Activated CD4-positive, alpha-beta T cell treated with anti-CD3 and anti-CD28 coated beads, Interleukin-2, amount 10 ng/mL, durations not matched to agents 7 days and 5 days (primary cell): ENCODE measurements at places on chromosomes 1 and 21. TPM values are rescaled to one million over a fixed set of nuclear protein-coding genes. Genes with fewer than 3 reads are reported as not detected.

DNA sequence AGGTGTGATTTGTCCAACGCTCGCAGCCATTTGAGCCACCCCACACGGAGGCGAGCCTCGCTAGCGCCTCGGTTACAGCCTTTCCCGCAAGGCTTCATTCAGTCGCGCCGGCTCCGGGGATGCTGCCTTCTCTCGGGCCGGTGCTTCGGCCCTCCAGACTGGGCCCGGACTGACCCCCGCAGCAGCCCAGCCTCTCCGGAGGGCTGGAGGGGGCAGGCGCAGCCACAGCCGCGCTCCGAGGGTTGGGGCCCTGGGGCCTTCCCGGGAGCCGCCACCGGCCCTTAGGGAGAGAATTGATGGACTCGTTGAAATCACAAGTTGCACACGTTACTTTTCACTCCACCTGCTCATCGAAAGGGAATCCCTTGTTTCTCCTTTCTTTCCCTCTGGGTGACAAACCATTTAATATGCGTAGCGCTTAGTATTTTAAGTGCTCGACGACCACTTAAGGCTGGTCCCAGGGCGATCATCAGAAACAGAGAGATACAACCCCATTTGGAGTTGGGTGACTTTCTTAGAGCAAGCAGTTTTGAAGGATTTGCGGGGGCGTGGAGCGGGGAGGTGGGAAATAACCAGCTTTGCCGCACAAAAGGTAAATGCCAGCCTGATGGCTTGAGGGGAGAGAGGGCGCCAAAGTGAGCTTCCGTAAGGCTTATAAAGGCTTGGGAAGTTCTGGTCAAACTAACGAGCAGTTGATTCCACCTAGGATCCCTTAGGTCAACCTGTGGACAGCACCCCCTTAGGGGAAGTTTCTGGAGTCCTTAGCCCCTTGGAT, 24.6 kb upstream of the ENAH start:
- no peak for DNase-seq
- no peak overlapping the region for H3K27ac ChIP-seq
- no peaks in the 10 kb centered on the region for H3K36me3 ChIP-seq
- no peaks in the 10 kb centered on the region for H3K4me1 ChIP-seq
- no peak overlapping the region for H3K4me3 ChIP-seq
- peaks cover 36% of the 10 kb centered on the region for H3K27me3 ChIP-seq

- H3K36me3 ChIP-seq = peaks cover 9% of the 10 kb centered on the region
- no peak overlapping the region for H3K4me3 ChIP-seq
- H3K4me1 ChIP-seq = peaks cover 12% of the 10 kb centered on the region
- no peak overlapping the region for H3K27ac ChIP-seq
These were observed 26.4 kb upstream of the IL12RB2 start for GRCh38 chr1:67281244-67281643.

DNA sequence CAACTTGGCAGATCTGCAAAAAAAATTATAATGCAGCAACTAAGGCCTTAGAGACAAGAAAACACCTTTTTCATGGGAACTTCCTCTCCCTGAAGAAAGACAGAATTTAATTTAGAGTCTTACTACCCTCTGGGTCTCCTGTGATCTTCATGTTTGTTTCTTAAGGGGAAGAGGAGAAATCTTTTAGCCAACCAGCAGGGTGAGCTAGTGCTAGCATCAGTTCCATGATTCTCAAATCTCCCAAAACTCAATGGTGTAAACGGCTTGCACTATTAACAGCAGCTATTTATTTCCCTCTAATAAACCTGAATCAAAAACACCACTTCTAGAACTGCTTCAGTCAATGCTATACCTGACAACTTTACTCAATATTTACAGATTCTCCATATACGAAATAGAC, 3.8 kb downstream of the ZNF644 start:
- H3K27me3 ChIP-seq = no peaks in the 10 kb centered on the region

- DNase-seq = no peak
- H3K27me3 ChIP-seq = peaks cover 4% of the 10 kb centered on the region
- no peaks in the 10 kb centered on the region for H3K36me3 ChIP-seq
- peaks cover 7% of the 10 kb centered on the region for H3K4me1 ChIP-seq
- no peak overlapping the region for H3K27ac ChIP-seq
These were observed 42.4 kb downstream of the TNFSF4 start for GRCh38 chr1:173164686-173165085.

DNA sequence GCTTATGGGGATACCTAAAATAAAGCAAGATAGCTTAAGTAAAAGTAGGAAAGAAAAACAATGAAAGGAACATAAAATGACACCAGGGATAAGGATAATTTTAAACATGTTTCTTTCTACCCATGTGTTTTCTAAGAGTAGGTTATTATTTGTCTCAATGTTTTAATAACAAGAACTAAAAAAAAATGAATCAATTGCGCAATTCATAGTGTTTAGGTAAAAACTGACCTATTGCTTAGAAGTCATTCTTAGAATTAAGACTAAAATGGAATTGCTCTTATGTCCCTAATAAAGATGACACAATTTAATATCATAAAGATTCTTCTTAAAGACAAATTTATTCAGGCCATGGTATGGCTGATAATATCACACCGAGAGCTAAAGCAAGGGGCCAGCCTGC, 58.0 kb upstream of the COL24A1 start:
- DNase-seq = no peak
- H3K36me3 ChIP-seq = no peaks in the 10 kb centered on the region
- H3K27me3 ChIP-seq = no peaks in the 10 kb centered on the region
- no peak overlapping the region for H3K4me3 ChIP-seq
- H3K27ac ChIP-seq = no peak overlapping the region

GRCh38 chr1:220222939-220223338, 49.3 kb downstream of the RAB3GAP2 start:
- peaks cover 25% of the 10 kb centered on the region for H3K36me3 ChIP-seq
- H3K4me3 ChIP-seq = no peak overlapping the region
- no peak overlapping the region for H3K27ac ChIP-seq
- no peaks in the 10 kb centered on the region for H3K4me1 ChIP-seq
- no peak for DNase-seq
- H3K27me3 ChIP-seq = no peaks in the 10 kb centered on the region

DNA sequence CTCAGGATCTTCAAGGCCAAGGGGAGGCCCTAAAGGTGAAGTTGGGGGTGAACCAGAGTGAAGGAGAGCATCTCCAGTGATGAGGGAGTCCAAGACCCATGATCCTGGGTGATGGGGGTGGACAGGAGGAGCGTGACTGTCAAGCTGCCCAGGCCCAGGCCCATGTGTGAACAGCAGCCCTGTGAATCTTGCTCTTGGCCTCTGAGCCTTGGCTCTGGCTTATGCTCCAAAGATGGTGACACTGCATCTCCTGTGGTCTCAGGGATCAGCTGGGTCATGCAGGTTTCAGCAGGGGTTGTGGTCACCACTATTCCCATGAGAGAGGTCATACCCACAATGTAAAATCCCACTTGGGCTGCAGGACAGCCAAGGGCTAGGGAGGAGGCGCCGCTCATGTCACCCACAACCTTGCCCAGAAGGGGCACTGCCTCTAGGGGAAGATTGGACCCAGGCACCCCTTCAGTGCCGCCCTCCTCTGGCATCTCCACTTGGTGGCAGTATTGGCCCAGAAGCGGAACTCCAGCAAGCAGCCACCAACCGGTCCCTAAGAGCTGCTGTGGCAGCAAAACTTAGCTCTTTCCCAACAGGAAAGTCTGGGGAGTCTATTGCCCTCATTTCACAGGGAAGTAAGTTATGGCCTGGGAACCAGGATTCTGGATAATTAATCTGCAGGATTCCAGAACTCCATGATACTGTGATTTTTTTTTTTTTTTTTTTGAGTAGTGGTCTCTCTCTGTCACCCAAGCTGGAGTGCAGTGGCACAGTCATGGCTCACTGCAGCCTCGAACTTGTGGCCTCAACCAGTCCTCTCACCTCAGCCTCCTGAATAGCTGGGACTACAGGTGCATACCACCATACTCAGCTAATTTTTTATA, 7.5 kb upstream of the WNT3A start:
- no peaks in the 10 kb centered on the region for H3K36me3 ChIP-seq
- DNase-seq = peak; percentile 78
- H3K27me3 ChIP-seq = peaks cover 35% of the 10 kb centered on the region
- no peaks in the 10 kb centered on the region for H3K4me1 ChIP-seq
- no peak overlapping the region for H3K4me3 ChIP-seq

GRCh38 chr1:61320575-61320974, 238.2 kb downstream of the NFIA start:
- H3K4me1 ChIP-seq = peaks cover 15% of the 10 kb centered on the region
- no peak for DNase-seq
- peaks cover 4% of the 10 kb centered on the region for H3K27me3 ChIP-seq
- H3K4me3 ChIP-seq = no peak overlapping the region

GRCh38 chr1:194151056-194151455, 964.6 kb upstream of the B3GALT2 start:
- peak overlapping the region; percentile 74 for H3K4me3 ChIP-seq
- H3K27ac ChIP-seq = peak overlapping the region; percentile 93

GRCh38 chr21:31985398-31985797, 112.6 kb downstream of the HUNK start:
- H3K4me1 ChIP-seq = no peaks in the 10 kb centered on the region
- no peak for DNase-seq
- H3K36me3 ChIP-seq = no peaks in the 10 kb centered on the region
- H3K27ac ChIP-seq = no peak overlapping the region
- H3K4me3 ChIP-seq = no peak overlapping the region
- peaks cover 3% of the 10 kb centered on the region for H3K27me3 ChIP-seq

DNA sequence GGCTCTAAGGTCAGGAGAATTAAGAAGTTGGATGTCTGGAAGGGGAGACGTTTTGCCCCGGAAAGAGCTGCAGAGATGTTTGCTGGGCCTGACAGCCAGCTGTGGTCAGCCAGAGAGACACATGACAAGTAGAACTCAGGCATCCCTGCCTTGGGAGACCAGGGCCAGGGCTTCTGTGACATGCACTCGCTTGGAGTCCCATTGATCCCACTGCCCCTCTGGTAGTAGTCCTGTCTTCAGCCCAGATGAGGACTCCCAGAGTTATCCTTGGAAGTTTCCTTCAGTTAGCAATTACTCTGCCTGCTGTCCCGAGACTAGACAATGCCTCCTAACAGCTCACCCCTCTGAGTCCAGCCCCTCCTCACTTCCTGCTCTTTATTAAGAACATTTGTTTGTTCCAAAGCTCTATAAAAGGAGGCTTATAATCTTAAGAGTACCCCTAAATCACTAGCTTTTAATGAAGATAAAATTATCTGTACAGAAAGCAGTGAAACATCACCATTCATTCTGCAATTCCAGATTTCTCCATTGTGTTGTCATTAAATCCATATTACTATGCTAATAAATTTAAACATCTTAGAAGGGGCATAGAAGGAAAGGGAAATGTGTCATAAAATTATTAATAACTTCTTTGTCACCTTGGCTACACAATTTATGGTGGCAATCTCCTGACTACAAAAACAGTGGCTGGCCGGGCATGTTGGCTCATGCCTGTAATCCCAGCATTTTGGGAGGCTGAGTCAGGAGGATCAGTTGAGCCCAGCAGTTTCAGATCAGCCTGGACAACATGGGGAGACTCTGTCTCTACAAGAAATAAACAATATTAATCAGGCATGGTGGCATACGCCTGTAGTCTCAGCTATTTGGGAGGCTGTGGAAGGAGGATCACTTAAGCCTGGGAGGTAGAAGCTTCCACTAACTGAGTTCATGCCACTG, 94.2 kb downstream of the KCNK1 start:
- no peak overlapping the region for H3K4me3 ChIP-seq
- H3K4me1 ChIP-seq = no peaks in the 10 kb centered on the region
- peaks cover 7% of the 10 kb centered on the region for H3K27me3 ChIP-seq
- no peak overlapping the region for H3K27ac ChIP-seq
- DNase-seq = no peak

DNA sequence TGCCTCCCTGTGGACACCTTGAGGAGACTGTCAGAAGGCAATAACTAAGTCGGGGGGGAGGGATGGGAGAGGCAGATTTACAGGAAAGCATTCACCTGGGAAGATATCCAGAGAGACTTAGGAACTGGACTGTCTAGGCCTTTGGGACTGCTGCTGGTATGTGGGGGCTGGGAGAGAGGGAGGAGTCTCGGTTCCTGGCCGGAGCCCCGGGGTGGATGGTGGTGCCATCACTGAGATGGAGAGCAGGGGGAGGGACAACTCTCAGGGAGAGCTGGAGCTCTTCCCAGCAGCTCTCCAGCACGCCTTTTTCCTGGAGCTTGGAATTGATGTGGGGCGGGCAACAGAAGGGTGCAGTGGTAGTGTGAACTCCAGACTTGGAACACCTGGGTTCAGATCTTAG, 22.1 kb downstream of the PTPRF start:
- DNase-seq = no peak
- no peak overlapping the region for H3K27ac ChIP-seq
- H3K27me3 ChIP-seq = peaks cover 9% of the 10 kb centered on the region
- no peaks in the 10 kb centered on the region for H3K36me3 ChIP-seq
- peaks cover 12% of the 10 kb centered on the region for H3K4me1 ChIP-seq
- H3K4me3 ChIP-seq = no peak overlapping the region

DNA sequence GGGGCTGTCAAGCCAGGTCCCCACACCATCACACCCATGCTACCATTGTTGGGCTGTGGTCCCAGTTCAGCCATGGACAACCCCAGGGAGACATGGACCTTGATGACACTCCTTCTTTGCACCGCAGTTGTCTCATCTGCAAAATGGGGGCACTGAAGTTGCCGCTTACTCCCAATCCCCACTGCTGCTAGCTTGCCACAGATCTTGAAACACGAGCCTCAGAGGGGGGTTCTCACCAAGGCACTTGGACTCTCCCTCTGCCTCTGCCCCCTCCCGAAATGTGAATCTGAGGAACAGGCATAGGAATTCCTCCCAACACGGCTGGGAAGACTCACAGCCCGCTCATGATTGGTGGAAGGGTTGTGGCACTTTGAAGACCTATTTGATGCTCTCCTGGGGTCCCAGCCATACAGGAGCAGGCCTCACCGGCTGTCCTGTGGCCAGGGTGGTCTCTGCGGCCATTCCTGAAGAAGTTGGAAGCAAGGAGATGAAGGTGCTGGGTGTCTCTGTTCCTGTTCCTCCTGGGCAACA, 31.1 kb downstream of the RUNX3 start:
- no peaks in the 10 kb centered on the region for H3K27me3 ChIP-seq
- no peak for DNase-seq
- H3K36me3 ChIP-seq = peaks cover 29% of the 10 kb centered on the region
- H3K4me3 ChIP-seq = no peak overlapping the region
- H3K27ac ChIP-seq = peak overlapping the region; percentile 39

DNA sequence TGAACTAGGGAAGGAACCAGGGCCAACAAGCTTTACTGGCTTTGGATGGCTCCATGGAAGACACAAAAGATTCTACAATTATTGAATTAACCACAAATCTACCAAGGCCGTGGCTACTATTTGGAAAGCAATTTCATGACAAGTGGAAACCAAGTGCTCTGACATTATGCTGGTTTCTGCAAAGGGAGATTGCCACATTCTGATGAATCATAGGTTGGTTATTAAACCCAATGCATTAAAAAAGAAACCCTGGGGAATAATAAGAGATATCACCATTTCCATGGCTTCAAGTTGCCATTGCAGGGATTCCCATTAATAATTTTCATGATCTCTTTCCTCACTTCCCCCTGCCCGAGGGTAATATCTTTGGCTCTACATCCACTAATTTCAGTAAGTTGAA, 359.2 kb upstream of the NCAM2 start:
- no peak overlapping the region for H3K27ac ChIP-seq
- no peaks in the 10 kb centered on the region for H3K4me1 ChIP-seq
- no peaks in the 10 kb centered on the region for H3K36me3 ChIP-seq
- no peak for DNase-seq
- H3K27me3 ChIP-seq = no peaks in the 10 kb centered on the region

The TMEM240 gene
- total RNA-seq = 1.2 TPM

The FGR gene
- not detected for total RNA-seq

The GJA5 gene
- total RNA-seq = not detected

The LMOD1 gene
- total RNA-seq = not detected
